Stimulated activated memory B cell treated with anti-CD40 and anti-IgM and Interleukin-4, amounts not matched to agents 10 μg/mL and 1 μg/mL and 100 μg/mL, for 72 hours (primary cell): ENCODE measurements at places on chromosomes 3 and 15.

DNA sequence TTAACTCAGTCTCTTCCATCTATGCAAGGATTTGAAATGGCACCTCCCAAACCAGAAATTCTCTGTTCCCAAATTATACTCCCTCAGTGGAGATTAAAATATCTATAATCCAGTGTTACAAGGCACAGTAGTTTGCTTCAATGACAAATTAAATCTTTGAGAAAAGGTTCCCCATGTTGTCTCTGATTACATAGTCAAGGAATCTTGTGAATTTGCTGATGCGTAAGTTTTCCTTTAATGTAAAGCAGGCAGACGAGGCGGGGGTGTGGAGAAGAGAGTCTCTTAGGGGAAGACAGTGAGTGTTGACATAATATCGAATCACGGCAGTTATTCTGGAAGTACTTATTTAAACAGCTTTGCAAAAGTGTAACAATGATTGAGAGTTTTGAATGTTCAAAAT, 236.4 kb upstream of the RARB start:
- H3K4me3 ChIP-seq, result no peak overlapping the region
- no peaks in the 10 kb centered on the region for H3K4me1 ChIP-seq
- no peak for ATAC-seq

DNA sequence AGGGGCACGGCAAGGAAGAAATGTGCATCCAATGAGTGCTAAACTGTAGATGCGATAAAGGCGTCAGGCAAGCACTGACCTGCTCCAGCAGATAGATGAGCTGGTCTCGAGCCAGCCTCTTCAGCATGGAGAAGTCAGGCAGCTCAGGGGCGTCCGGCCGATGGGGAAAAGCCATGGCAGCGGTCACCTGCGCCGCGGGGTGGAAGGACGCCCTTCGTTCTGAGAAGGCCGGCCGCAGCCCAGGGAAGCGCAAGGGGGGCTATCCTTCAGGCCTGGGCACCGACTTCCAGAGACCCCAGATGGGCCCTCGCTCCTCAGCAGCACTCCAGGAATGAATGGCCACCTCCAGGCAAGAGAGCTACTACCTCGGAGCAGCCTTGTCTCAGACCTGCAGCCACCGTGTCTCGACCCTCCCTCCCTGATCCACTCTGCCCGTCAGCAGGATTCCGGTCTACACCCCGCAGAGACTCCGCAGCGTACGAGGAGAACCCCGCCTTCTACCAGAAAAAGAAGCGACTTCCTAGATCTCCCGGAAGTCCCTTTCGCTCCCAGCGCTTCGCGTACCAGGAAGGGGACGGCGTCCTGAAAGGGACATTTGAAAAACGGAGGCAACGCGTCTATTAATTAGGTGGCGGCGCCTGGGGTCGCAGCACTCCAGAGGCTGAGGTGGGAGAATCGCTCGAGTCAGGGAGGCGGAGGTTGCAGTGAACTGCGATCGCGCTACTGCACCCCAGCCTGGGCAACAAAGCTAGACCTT, at the start of gene VPS33B:
Gene VPS33B, minus strand, starts transcription at position 520 of the 757 bp plus-strand sequence. Its CDS starts 345 bp downstream, at position 175.
- ATAC-seq, result peak; percentile 79
- H3K4me3 ChIP-seq, result peak within 1 kb of the TSS; percentile 84
- peaks cover 6% of the 10 kb centered on the region for H3K36me3 ChIP-seq
- H3K27ac ChIP-seq, result peak within 1 kb of the TSS; percentile 74

- H3K4me1 ChIP-seq, result no peaks in the 10 kb centered on the region
- ATAC-seq, result no peak
- no peak overlapping the region for H3K4me3 ChIP-seq
- no peaks in the 10 kb centered on the region for H3K36me3 ChIP-seq
Measured at GRCh38 chr3:35596335-35596995, 42.9 kb upstream of the ARPP21 start.

DNA sequence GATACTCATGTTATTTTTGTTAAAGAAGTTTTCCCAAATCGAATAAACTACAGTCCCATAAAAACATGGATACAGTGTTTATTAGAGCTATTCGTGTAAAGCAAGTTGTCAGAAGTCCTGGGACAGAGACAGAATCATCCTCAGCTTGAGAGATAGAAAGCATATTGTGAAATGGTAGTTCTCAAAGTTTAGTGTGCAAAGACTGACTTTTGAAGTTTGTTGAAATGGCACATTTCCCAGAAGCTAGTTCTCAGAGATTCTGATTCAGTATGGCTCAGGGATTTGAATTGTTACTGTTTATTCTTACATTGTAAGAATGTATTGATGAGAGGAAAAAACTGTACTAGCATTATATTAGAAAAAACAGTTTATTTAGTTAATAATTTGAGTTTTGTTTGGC, 22.1 kb downstream of the GABRR3 start:
- no peaks in the 10 kb centered on the region for H3K36me3 ChIP-seq
- H3K4me1 ChIP-seq, result no peaks in the 10 kb centered on the region

- H3K36me3 ChIP-seq, result no peaks in the 10 kb centered on the region
- H3K27ac ChIP-seq, result no peak overlapping the region
- no peak overlapping the region for H3K4me3 ChIP-seq
- ATAC-seq, result no peak
- no peaks in the 10 kb centered on the region for H3K4me1 ChIP-seq
- H3K27me3 ChIP-seq, result peaks cover 12% of the 10 kb centered on the region
Measured at GRCh38 chr3:137172728-137173127, 214.9 kb downstream of the IL20RB start.
